Endothelial cell (in vitro differentiated cells): ENCODE measurements at places on chromosomes 6 and 20.

DNA sequence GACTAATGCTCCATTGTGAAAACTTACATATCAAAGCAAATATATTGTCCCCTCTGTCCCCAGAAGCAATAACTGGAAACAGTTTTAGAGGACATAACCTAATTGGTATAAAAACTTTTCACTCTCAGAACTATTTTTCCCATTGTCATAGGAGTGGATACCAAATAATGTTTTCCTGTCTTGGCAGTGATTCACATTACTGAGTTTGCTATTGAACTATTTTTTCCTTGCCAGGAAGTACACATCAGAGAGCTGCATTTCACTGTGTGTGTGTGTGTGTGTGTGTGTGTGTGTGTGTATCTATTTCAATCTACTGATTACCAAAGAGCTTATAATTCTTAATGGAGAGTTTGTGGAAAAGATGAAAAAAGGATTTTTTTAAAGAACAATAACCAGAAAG is 45.4 kb downstream of the AKAP12 start:
- DNase-seq: no peak

GRCh38 chr6:80226151-80226550 is 119.7 kb downstream of the BCKDHB start:
- DNase-seq: no peak

- DNase-seq: no peak
Observed at GRCh38 chr6:147154454-147154853, 49.8 kb upstream of the STXBP5 start.

- no peak for DNase-seq
Observed at GRCh38 chr6:1665214-1665613, 55.5 kb downstream of the FOXC1 start.

DNA sequence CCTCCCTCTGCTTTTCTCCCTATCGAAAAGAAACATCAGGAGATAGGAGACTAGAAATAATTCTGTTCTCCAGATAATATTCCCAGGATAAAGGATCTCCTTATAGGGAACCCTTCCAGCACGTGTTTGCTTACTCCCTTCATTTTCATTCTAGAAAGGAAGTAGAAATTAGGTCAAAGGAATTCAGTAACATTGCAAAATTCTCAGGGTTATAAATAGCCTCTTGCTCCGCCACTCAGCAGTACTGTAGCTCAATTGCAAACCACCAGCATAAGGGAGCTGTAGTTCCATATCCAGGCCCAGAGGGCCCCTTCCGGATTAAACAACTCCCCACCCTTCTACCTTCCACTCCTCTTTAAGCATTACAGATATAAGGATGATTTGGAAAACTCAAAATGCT is 6.2 kb downstream of the ELMO2 start:
- DNase-seq: no peak
